Tibial artery (tissue), 4 donors: ENCODE measurements at places on chromosomes 6 and 20.

- peak overlapping the region; percentile 82 for H3K27ac ChIP-seq
- no peaks in the 10 kb centered on the region for H3K36me3 ChIP-seq
- peak; percentile 58 for DNase-seq
Measured at GRCh38 chr20:38217791-38218565, 42.6 kb downstream of the KIAA1755 start.

DNA sequence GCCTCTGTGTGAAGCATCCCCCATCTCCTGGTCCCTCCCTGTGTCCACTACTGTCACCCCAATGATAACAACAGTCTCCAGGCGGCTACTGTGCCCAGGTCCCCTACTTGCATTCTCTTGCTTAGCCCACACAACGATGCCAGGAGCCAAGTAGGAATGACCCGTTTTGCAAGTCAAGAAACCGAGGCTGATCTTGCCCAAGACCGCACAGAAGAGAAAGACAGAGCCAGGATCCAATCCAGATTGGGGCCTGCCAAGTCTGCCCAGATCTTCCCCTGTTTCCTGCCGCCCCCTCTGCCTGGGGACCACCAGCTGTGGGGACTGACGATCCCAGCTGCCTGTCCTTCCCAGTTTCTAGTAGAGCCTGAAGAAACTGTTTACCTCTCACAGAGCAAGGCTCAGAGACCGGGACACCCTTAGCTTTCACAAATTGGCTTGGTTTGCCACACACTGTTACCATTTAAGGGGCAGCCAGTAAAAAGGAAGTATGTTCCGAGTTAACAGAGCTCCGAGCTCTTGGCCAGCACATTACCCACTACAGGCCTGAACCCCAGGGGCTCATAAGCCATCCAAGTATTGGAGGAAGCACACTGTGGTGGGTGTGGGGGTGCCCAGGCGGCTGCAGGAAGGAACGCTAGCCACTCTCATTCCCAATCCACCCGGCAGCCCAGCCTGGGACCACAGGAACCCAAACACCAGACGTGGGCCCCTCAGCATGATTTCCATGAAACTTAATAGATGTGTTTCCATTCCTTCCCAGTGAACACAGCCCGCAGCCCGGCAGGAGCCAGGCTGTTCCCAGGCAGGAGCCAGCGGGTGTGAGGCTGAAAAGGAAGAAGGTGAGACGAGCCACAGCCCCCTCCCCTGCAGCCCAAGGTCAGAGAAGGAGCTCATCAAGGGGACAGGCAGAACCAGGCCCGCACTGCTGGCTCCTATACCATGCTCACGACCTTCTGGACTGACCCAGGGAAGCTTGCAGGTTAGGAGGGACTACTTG, 7.9 kb downstream of the KIAA1755 start:
- H3K27me3 ChIP-seq: no peaks in the 10 kb centered on the region
- peaks cover 33% of the 10 kb centered on the region for H3K4me1 ChIP-seq
- no peak overlapping the region for H3K4me3 ChIP-seq
- peak; percentile 69 for DNase-seq
- H3K27ac ChIP-seq: peak overlapping the region; percentile 95

GRCh38 chr6:36370638-36371037, 16.8 kb downstream of the ETV7 start:
- no peak overlapping the region for H3K27ac ChIP-seq
- no peaks in the 10 kb centered on the region for H3K36me3 ChIP-seq
- no peak for DNase-seq
- no peak overlapping the region for H3K4me3 ChIP-seq

DNA sequence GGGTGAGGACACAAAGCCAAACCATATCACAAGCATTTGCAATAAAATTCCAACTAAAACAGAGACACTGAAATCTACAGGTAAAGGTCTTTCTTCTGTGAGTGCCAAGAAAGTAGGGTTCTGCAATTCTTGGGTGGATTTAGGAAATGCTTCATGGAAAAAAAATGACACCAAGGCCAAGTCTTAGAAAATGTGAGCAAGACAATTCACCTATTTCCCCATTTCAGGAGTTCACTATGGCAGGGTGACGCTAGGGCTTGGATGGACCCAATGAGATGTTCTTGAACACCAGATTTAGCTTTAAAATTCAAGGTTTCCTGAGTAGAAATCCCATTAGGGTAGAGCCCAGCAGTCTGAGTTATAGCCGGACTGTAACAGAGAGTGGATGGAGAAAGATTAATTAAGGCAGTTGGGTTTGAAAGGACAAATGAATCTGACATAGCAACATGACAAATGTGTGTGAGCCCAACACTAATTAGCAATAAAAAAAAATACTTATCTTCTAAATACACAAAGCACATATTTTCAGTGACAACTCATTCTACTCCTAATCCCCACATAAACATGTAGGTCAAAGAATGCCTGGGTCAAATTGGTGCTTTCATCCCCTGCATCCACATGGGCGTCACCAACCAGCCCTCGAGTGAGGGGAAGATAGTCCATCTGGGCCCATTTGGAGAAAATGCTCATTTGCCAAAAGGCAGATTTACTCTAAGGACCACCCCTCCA, 180.4 kb upstream of the JARID2 start:
- no peak overlapping the region for H3K4me3 ChIP-seq
- H3K27me3 ChIP-seq: no peaks in the 10 kb centered on the region
- no peaks in the 10 kb centered on the region for H3K4me1 ChIP-seq
- no peak overlapping the region for H3K27ac ChIP-seq

DNA sequence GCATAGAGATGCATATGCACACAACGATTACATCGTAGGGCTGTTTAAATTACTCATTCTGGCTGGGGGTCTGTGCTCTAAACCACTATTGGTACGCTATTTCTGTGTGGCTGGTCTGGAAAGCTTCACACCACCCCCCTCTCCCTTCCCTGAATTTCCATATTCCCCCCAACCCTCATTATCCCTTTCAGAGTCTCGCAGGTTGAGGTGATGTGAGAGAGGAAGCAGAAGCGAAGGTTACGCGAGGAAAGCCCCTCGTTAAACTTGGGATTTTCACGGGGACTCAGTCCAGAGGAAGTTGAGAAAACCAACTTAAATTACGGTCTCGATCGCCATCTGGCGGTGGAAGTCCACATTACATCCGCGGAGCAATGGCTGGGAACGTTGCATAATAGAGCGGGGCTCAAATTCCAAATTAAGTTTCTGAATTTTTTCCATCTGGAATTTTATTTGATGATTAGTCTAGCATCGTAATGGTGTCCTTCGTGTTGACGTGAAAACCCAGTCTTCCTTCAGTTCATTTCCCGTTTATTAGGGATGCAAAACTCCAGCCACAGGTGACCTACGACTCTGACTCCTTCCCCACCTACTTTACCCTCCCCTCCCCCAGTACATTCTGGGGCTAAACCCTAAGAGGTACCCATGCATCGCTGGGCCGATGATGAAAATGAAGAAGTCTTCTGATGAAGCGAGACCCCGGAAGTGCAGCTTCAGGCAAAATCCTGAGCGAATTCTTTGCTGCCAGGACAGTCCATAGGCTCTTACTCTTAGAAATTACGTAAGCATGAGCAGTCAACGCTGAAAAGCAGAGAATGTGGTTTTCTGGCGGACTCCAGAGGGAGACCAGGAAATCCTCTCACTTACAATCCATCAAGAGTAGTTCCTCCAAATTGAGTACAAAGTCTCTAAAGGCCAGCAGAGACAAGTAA, 19.7 kb downstream of the HLA-DOB start:
- H3K36me3 ChIP-seq: no peaks in the 10 kb centered on the region
- no peak overlapping the region for H3K27ac ChIP-seq
- no peak overlapping the region for H3K4me3 ChIP-seq
- peak; percentile 78 for DNase-seq

- H3K27ac ChIP-seq: no peak overlapping the region
- no peak for DNase-seq
- H3K36me3 ChIP-seq: no peaks in the 10 kb centered on the region
- H3K27me3 ChIP-seq: no peaks in the 10 kb centered on the region
- H3K4me1 ChIP-seq: no peaks in the 10 kb centered on the region
- H3K4me3 ChIP-seq: no peak overlapping the region
Measured at GRCh38 chr6:128763599-128764300, 119.2 kb upstream of the LAMA2 start.

DNA sequence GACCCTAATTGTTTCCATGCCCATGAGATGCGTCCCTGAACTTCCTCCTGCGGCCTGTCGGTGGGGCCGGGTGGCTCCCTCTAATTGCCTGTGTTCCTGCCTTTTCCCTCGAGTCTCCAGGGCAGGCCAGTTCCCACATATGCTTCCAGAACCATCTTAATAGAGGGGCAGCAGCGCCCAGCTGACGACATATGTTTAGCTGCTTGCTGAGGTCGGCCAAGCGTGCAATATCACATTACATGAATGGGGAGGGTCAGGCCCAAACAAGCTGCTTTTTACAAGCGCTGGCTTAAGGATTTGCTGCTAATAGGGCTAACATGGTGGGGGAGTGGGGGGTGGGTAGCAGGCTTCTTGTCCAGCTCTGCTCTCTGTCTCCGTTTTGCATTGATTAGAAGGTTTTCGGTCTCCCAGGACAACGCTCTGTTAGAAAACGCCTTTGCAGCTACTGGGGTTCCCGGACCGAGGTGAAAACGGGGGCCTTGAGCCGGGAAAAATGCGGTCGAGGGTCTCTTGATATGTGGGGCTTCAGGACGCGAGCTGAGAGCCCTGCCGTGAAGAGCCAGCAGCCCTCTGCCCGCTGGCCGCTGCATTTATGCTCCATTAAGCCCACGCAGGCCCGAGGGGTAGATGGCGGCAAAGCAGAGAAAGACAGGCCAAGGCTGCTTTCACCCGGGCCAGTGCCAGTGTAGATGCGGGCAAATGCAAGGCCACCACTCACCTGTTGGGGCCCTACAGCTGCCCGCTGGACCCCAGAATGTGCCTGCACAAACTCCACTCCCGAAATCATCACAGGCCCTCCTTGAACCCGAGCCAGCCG, 308.5 kb downstream of the BMP7 start:
- DNase-seq: no peak
- H3K27ac ChIP-seq: no peak overlapping the region
- H3K27me3 ChIP-seq: peaks cover 36% of the 10 kb centered on the region
- no peak overlapping the region for H3K4me3 ChIP-seq
- no peaks in the 10 kb centered on the region for H3K4me1 ChIP-seq

- no peak overlapping the region for H3K27ac ChIP-seq
- H3K4me3 ChIP-seq: no peak overlapping the region
- H3K27me3 ChIP-seq: no peaks in the 10 kb centered on the region
- H3K36me3 ChIP-seq: no peaks in the 10 kb centered on the region
- no peak for DNase-seq
Measured at GRCh38 chr20:46946181-46946624, 51.6 kb downstream of the EYA2 start.

- no peaks in the 10 kb centered on the region for H3K4me1 ChIP-seq
- no peaks in the 10 kb centered on the region for H3K36me3 ChIP-seq
- H3K27me3 ChIP-seq: no peaks in the 10 kb centered on the region
- DNase-seq: no peak
Measured at GRCh38 chr20:44644230-44644617, 7.3 kb downstream of the ADA start.
